Calu3 (cell line): ENCODE measurements at places on chromosomes 1 and 21. TPM values are rescaled to one million over a fixed set of nuclear protein-coding genes. Genes with fewer than 3 reads are reported as not detected.

DNA sequence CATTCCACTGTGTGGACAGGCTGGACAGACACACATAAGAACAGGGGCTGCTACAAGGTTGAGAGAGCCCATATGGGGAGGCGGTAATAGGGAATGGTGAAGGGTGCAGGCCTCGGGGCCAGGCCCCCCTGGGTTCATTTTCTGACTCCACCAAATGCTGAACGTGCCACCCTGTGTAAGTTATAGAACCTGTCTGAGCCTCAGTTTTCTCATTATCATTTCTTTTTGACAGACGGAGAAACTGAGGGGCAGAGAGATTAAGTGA is 569.5 kb downstream of the PTPRU start:
- no peak for DNase-seq

Gene CRYZ
- total RNA-seq = 132 and 143 TPM in 2 replicates

Gene KIRREL1
- 19.0 and 31.4 TPM in 2 replicates for total RNA-seq

DNA sequence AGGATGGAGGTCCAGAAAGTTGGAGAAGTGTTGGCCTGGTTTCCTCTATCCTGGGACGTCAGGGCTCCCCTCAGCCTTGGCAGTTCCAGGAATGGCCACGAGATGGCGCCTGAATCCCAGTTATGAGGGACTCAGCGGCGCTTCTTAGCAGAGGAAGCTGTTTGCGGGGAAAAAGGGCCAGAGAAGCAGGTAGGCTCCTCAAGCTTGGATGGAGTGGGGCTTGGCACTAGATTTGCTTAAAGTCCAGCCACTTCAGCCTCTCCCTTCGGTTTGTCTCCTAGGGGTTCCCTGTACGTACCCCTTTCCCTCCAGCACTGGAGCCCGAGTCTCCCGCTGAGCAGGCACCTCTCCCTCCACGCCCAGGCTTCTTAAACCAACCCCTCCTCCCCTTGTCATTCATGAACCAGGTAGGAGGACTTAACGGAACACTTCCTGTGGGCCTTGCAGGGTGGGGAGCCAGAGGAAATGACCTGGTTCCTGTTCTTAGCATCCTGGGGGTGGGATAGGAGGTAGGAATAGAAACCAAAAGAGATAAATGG is 32.0 kb upstream of the TENT5B start:
- peak; percentile 84 for DNase-seq

Gene MFSD2A
- total RNA-seq = 3.9 and 4.9 TPM in 2 replicates

GRCh38 chr21:45329261-45330074 is 41.8 kb upstream of the POFUT2 start:
- DNase-seq = peak; percentile 29

Gene SYTL1
- total RNA-seq = 15.0 and 16.5 TPM in 2 replicates

DNA sequence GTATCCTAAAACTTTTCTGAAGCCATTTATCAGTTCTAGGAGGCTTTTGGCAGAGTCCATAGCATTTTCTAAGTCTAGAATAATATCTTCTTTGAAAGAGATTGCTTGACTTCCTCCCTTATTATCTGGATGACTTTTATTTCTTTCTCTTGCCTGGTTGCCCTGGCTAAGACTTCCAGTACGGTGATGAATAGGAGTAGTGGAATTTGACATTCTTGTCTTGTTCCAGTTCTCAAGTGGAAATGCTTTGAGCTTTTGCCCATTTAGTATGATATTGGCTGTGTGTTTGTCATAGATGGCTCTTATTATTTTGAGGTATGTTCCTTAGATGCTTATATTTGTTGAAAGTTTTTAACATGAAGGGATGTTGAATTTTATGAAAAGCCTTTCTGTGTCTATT is 1647.9 kb downstream of the PLA2G4A start:
- DNase-seq = no peak

DNA sequence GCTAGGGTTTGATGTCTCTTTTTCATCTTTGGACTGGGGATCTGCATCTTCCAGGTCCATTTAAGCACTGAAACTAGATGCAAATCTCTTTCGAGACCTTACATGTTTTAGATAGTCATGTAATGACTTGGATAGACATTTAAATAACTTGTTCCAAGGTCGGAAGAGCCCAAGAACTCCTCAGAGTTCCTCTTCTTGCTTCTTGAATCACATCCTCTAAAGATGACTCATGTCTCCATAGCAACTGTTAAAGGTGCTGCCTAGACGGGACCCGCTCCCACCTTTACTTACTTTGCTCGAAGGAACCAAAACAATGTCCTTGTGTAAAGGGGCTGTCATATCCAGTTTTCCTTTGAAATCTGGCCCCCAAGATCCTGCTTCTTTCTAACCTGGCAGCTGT is 130.0 kb downstream of the EDEM3 start:
- no peak for DNase-seq

Gene MARK1
- 1.8 and 3.0 TPM in 2 replicates for total RNA-seq

- DNase-seq = no peak
These were observed 5.0 kb upstream of the RNF19B start for GRCh38 chr1:32969566-32969965.

DNA sequence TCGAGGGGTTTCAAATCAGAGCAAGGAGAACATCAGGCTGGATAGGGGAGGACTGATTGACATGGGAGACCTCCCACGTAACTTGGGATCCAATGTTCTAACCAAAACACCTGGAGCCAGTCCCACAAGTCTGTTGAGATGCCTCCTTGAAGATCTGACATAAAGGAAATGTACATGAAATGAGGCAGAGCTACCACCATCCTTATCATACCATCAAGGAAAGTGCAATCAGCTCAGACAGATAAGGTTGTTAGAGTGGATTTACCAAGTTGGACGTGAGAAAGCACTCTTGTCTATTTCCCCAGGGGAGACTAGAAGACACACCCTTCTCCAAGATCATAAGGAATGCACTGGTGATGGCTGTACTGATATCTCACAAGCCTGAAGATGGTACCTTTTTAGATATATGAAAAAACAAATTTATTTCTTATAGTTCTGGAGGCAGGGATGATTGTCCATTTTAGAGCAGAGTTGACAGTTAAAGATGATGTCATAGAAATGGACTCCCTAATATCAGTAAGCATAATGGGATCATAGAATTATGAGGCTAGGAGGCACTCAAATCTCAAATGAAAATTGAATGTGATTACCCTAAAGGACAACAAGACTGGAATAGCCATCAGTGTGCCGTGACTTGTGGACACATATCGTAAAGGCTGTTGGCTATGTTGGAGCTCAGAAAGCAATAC is 129.1 kb upstream of the RAB4A start:
- no peak for DNase-seq

GRCh38 chr1:66397192-66397591 is 136.8 kb upstream of the SGIP1 start:
- no peak for DNase-seq

DNA sequence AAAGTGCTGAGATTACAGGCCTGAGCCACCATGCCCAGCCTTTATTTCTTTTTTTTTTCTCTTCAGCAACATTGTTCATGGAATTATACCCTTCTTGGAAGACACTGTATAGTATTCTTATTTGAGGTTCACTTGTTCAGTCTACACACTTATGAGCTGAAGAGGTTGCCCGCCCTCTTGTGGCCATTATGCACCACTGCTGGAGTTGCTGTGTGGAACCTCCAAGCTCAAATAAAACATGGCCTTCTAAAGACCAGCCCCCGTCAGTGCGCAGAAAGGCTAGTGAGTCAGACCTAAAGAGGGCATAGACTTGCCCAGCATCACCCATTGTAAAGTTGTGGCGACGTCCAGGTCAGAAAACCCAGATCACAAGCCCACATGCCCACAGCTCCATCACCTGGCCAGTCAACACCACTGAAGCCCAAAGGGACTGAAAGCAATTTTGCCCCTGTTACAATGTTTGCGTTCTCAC is 20.4 kb downstream of the LURAP1 start:
- peak; percentile 72 for DNase-seq

Gene ICOSLG
- 3.4 and 5.6 TPM in 2 replicates for total RNA-seq

GRCh38 chr1:109201123-109201703 is 12.5 kb upstream of the SARS1 start:
- peak; percentile 55 for DNase-seq

Gene TARBP1
- 38.1 and 39.6 TPM in 2 replicates for total RNA-seq

Gene QSOX1
- total RNA-seq = 462 and 505 TPM in 2 replicates

- no peak for DNase-seq
These were observed 29.4 kb upstream of the STUM start for GRCh38 chr1:226519135-226519534.

DNA sequence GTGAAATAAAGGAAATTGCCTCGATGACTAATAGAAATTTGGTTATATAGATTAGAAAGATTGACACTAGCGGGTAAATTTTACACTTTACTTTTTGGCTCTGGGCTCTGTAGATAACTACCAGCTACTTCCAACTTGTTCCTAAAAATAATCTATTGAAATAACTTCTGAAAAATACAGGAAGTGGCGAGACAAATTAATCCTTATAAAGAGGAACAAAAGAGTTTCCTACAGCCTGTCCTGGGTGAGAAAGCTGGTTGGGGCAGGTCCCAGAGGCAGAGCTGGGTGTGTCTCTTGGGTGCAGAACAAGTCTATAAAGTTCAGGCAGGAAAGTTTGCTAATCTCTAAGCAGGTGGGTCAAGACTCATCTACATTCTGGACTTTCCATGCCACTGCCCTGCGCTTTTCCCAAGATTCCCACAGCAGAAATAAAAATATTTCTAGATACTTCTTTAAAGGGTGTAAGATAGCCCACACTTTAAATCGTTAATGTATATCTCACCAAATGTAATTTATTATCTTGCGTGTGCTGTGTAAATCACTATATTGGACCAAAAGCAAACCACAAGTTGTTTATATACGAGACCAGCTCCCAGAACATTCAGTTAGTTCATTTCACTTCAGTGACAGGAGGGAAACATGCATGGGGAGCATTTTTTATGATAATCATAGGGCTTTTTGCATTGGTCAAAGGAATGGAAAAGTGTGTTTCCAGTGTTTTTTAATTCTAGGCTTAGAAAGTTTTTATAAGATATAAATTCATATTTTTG is 70.1 kb upstream of the NRIP1 start:
- DNase-seq = peak; percentile 20

DNA sequence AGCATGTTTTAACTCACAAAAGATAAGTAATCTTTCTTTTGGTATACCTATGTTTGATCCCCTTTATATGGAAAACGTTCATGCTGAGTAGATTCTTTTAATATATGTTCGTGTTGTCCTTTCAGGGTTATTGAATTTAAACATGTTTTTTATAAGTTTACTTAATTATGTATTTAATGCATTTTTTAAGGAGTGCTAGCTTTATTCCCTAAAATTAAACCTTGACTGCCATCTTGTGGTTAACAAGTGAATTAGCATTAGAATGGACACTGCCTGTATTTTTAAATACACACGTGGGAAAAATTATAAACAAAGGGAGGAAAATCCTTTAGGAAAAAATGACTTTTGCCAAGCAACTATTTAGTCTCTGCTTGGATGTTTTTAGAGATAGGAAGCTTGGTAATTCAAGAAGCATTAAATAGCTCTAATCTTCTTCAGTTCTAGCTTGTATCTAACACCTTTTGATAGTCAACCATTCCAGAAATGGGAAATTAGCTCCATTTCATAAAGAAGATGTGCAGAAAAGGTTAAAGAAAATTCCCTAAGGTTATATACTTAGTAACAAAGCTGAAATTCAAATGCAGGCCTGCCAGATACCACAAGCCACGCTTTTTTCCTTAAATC is 43.0 kb downstream of the UBE2U start:
- no peak for DNase-seq

GRCh38 chr1:30683699-30684098 is 39.7 kb downstream of the MATN1 start:
- DNase-seq = no peak

DNA sequence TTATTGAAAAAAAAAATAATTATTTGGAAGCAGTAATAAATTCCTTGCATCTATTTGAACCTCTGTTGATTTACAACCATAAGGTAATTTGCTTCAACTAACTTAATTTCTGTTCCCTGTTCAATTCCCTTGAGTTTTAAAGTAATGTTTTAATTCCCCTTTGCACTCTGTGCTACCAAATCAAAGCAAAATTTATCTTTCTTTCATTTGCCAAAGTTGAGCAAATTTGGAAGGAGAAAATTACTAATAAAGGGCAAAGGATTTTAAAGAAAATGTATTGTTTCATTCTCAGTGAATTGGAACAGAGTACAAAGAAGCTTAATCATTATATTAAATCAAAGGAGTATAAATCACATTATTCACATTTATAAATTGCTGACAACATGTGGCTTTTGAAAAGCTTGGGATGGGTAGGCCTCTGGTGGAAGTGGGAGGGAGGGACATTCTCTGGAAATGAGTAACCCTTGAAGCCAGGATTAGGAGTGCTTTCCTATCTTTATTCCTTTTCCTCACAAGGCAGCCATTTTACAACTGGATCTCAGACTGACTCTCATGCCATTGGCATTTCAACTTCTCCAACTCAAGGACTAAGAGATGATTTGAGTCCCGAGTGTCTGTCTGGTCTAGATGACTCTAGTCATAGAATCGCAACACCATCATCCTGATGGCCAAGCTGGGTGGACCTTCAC is 331.6 kb upstream of the DUSP10 start:
- DNase-seq = no peak

DNA sequence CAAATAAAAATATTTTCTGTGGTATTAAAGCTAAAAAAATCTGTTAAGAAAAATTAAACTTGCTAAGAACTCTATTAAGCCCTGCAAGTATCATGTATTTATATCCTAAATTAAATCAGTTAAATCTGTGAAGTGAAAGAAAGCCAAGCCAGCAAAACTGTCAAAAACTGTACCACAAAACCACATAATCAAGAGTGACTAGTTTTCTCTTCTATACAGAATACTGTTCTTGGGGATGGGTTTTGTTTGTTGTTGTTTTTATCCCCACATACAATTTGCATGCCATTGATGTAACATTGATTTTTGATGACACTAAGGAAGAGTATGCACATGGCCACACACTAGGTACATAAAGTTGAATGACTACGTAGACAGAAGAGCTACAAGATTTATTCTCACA is 20.4 kb downstream of the DPH5 start:
- DNase-seq = no peak

DNA sequence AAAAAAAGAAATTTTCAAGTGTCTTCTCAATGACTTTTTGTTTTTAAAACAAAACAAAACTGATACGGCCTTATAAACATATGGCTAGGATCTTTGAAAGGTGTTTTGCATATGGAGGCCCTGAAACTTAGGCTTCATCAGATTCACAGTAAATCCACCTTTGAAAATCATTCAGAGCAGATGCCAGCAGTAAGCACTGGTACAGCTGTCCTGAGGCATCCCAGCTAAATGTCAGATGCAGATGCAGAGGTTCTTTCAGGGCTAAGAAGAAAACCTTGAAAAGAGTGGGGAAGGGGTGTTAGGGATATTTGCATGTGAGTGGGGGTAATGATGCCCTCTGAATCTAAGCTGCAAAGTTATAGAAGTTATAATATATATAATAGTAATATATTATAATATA is 56.2 kb upstream of the GNG12 start:
- no peak for DNase-seq
